ENCODE measurements at places on chromosomes 13 and 19. TPM values are rescaled to one million over a fixed set of nuclear protein-coding genes. Genes with fewer than 3 reads are reported as not detected.

SLC25A41 gene
- not detected for total RNA-seq

- no peak for DNase-seq
Observed at GRCh38 chr13:42847891-42848663, 66.7 kb downstream of the FAM216B start.

GRCh38 chr13:50451609-50452008 lies 391.9 kb downstream of the DLEU7 start:
- DNase-seq, result no peak

DNA sequence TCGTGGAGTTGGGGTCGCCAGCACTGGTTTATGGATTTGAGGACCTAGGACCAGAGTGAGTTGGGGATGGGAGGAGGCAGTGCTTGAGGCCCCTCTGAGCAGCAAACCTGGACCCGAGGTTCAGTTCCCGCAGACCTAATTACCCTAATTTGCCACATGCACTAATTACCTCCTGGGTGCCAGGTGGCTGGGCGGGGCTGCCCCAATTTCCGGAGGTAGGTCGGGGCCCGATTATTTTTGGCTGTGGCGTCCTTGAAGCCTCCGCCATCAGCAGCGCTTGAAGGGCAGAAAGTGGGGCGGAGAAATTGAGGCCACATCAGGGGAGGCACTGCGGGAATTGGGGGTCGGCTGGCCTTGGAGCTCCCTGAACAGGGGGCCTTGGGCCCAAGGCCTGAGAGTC lies 5.9 kb upstream of the HOMER3 start:
- DNase-seq, result no peak

- DNase-seq, result no peak
Observed at GRCh38 chr13:93304868-93305613, 78.4 kb downstream of the GPC6 start.

All from urinary bladder (tissue), 4 donors.